ENCODE measurements at places on chromosomes 3 and 15.

DNA sequence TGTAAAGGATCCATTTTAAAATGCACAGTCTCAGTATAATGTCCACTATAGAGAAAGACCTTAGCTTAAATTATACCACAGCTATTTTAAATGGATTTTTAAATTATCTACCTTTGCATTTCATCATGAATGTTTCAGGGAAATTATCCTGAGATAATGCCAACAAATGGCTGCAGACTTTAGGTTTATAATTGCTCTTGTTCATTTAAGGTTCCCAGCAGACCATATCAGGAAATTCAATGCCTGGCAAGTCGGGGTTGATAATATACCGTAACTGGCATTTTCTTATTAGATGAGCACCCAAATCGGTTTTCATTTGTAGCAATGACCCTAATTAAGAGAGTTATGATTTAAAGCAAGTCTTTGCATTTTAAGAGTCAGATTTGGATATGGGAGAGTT, 227.1 kb upstream of the ARRDC4 start:
- DNase-seq = no peak

- peak; percentile 41 for DNase-seq
Measured at GRCh38 chr3:15148614-15149013, 49.7 kb upstream of the RBSN start.

- DNase-seq = peak; percentile 65
Measured at GRCh38 chr3:46162975-46163555, 45.0 kb downstream of the CCR1 start.

DNA sequence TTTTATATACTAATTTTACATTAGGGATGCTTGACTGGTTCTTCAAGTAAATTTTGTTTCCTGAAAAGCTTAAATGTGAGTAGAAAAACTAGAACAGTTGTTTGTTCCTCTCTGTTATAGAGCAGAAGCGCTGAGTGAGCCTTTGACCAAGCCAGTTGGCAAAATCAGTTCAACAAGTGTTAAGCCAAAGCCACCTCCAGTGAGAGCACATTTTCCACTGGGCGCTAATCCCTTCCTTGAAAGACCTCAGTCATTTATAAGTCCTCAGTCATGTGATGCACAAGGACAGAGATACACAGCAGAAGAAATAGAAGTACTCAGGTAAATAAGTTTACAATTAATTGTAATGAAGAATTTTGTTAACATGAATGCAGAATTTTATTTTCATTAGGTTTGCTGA, 14.6 kb downstream of the CAPN7 start:
- DNase-seq = no peak

DNA sequence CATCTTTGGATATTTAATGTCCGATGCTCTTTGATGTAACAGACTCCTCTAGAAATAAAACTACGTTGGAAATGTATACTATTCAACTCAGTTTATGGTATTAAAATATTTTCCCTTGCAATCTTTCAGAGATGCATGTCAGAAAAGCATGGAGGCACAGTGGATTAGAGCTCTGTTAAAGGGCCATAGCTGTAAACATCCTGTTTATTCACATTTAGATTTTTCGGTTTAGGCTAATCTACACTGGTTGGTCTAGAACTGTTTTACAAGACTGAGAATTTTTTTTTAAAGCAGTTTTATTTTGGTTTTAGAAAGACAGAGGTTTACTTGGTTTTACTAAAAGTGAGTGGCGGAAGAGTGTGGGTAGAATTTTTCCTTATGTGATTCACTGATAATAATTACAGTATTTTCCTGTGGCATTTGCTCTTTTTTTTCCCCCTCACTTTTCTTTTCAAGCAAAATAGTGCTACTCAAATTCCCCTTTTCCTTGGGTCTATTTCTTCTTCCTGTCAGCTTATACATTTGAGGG, 132.1 kb downstream of the IL1RAP start:
- no peak for DNase-seq

- no peak for DNase-seq
Measured at GRCh38 chr15:90924375-90924774, 8.0 kb downstream of the HDDC3 start.

DNA sequence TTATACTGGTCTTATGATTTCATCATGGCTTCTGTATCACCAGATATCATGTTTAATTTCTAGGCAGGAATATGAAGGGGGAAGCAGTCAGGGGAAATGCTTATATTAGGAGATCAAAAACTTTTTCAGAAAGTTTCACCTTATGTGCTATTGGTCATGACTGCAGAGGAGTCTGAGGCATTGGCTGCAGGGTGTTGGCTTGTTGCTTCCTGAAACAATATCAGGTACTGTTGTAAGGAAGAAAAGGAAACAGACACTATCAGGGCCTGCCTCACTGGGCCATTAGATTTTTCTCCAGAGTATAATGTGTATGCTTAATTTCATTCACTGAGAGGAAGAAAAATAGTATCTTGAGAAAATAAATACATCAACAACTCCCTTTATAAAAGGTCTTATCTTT, 34.7 kb downstream of the LEKR1 start:
- DNase-seq = no peak

- DNase-seq = no peak
Measured at GRCh38 chr15:41445399-41445798, 28.5 kb downstream of the RTF1 start.

DNA sequence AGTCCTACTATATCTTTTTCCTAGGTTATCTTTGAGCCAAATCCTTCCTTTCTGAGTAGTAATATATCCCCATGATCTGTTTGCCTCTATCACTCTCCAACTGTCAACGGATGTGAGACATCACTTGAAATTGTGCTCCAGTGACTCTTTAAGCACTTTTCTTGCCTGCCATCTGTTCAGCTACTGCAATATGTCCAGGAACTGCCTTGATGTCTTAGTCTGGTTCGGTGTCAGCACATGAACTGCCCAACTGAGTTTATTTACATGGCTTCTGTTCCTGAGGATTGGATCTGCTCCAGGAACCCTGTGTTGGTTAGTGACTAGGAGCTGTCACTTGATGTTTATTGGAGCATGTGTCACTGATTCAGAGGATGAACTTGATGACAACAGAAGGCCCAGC, 116.5 kb downstream of the SLC9A9 start:
- DNase-seq = no peak

GRCh38 chr3:61138401-61138800, 112.9 kb downstream of the FHIT start:
- no peak for DNase-seq

GRCh38 chr3:161069511-161070251, 35.5 kb downstream of the B3GALNT1 start:
- DNase-seq = peak; percentile 9

GRCh38 chr3:100865442-100865841, 127.8 kb downstream of the ABI3BP start:
- DNase-seq = no peak

DNA sequence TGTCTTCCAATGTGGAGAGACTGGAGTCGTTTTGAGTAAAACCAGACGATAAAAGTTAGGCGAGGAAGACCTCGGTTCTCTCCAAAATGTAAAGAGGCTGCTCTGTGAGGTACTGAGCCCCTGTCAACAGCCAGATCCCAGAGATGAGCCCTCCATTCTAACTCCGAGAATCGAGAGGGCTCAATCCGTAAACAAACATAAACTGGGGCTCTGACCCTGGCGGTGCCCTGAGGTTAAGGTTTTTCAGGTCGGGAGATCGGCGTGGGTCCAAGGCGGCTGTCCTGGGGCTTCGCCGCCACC, 417 bp downstream of the TBCCD1 start:
- no peak for DNase-seq

- no peak for DNase-seq
Measured at GRCh38 chr3:48431224-48432029, 1.5 kb upstream of the PLXNB1 start.
